ENCODE measurements at places on chromosomes 16 and 17.

DNA sequence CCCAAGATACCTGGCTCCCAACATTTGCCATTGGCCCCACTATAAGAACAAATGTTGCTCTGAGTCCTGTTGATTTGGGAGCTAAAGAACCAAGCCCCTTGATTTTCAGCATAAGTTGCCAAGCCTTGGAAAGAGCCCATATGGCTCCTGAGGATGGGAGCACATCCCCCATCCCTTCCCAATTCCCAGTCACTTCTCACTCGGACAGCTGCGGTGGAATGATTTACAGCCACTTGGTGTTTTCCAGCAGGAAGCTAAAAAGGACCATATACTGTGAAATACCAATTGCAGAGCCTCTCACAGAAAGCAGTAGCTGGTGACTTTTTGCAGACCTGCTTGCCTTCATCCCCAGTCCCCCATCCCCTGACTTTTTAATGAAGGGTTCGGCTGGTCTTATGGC lies 524.6 kb downstream of the GRIN2A start:
- DNase-seq = no peak

DNA sequence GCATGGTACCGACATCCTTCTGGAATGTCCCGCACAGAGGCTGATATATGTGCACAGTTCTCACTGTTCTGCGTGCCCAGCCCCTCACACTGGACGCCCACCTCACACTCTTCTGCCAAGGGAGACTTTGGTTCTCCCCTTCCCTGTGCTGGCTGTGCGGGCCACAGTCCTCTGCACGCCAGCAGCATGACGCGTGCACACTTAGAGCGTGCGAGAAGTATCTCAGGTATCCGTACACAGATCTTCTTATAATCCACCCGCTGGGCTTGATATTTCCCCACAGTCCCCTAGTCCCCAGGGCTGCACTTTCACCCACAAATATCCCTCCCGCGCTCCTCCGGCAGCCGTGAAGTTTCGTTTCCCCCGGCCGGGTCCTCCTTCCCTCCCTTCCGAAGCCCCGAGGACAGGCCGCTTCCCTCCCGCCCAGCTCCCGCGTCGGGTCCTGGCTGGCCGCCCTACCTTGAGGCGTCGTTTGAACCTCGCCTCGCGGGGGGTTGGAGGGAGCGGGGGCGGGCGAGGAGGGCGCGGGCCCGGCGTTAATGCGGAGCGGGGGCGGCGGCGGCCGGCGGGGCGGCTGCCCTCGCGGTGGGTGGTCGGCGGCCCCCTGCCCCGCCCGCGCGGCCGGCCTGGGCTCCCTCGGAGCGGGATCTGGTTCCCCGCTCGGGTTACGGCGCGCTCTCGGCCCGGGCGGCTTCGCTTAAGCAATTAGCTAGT lies 5.0 kb upstream of the FOXF1 start:
- no peak for DNase-seq

DNA sequence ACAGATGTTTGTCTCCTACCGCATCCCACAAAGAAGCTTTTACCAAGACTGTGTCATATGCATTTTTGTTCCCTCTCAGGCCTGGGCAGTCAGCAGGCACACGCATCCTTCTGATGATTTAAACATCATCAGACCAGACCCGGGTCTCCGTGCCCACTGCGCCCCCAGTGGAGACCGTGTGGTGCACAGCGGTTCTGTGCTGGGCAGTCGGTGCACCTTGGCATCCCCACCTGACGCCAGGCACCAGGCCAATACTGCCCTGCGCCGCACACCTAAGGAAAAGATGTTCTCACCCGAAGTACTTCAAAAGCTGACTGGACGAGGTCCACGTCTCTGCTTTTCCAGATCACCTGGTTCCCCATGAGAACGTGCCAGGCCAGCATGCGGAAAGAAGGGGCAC lies 10.6 kb upstream of the PLD6 start:
- DNase-seq = no peak

- no peak for DNase-seq
Measured at GRCh38 chr16:84498223-84498610, 6.2 kb downstream of the MEAK7 start.

DNA sequence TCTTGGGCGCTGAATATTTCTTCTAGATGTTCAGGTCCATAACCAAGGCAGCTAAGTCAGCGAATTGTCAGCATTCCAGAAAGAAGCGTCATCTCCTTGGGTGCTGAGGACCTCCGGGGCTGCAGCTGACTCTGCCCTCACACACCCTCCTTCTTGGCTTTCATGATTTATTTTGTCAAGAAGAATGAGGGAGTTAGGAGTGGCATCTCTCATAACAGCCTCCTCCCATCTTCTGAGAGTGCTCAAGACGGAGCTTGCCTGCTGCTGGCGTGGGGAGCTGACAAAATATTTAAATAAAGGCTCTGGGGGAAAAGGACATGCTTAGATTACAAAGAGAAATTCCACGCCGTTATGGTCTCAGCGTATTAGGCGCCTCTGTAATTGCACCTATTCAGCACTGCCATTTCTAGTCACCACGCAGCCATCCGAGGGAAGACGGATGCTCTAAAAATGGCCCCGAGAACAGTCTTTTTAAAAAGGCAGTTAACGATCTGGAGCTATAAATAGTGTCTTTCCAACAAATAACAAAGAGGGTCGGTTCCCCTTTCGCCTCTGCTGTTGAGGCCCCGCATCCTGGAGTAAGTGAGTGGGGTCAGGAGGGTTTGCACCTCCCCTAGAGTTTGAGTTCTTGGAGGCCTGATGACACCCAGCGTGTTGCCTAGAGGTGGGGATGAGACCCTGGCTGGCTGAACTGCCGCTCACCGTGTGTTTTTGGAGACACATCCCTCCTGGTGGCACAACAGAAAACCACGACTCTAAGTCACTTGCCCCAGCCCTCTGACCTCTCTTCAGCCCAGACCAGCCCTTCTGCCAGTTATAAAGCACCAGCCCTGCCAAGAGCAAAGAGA lies 187.0 kb downstream of the CCDC182 start:
- peak; percentile 59 for DNase-seq

GRCh38 chr17:21296097-21297025 lies 11.8 kb downstream of the MAP2K3 start:
- DNase-seq = peak; percentile 41

DNA sequence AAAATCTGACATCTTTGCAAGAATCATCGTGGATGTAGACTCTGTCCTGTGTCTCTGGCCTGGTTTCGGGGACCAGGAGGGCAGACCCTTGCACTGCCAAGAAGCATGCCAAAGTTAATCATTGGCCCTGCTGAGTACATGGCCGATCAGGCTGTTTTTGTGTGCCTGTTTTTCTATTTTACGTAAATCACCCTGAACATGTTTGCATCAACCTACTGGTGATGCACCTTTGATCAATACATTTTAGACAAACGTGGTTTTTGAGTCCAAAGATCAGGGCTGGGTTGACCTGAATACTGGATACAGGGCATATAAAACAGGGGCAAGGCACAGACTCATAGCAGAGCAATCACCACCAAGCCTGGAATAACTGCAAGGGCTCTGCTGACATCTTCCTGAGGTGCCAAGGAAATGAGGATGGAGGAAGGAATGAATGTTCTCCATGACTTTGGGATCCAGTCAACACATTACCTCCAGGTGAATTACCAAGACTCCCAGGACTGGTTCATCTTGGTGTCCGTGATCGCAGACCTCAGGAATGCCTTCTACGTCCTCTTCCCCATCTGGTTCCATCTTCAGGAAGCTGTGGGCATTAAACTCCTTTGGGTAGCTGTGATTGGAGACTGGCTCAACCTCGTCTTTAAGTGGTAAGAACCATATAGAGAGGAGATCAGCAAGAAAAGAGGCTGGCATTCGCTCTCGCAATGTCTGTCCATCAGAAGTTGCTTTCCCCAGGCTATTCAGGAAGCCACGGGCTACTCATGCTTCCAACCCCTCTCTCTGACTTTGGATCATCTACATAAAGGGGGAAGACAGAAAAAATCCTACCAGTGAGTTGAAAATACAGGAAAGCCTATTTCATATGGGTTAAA lies at the start of gene G6PC1:
G6PC1 (plus strand) TSS at position 340 of the 872 bp plus-strand sequence; CDS start at position 418, 78 bp downstream.
- DNase-seq = no peak

DNA sequence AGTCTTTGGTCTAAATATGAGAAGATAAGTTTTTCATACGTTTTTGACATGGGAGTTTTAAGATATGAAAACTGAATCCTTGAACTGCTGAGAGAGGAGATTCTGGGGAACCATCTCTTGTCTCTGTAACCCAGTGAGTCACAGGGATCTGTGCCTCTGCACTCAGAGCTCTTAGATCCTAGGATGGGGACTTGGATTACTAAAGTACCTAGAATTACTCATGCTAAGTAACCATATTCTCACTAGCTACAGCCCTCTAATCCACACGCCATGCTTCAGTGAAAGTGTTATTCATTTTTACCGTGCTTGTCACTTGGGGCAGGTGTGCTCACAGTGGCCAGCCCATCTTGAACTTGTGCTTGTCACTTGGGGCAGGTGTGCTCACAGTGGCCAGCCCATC lies 2.0 kb downstream of the MRM3 start:
- no peak for DNase-seq

GRCh38 chr16:25014500-25015147 lies 545 bp downstream of the ARHGAP17 start:
- DNase-seq = peak; percentile 44

- DNase-seq = no peak
Measured at GRCh38 chr17:41631025-41631897, 6.9 kb upstream of the KRT17 start.

DNA sequence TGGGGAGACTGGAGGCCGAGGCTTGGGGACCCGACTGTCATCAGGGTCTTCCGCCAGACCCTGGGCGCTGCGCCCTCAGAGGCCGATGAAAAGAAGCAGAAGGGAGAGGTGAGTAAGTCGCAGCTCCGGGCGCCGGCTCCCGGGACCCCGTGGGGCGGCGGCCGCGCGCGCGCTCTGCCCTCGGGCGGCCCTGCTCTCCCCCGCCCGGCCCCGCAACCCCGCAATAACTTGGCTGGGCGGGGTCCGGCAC lies 392 bp upstream of the ABHD15 start:
- DNase-seq = no peak

GRCh38 chr16:85225721-85226120 lies 113.4 kb upstream of the CIBAR2 start:
- DNase-seq = no peak

DNA sequence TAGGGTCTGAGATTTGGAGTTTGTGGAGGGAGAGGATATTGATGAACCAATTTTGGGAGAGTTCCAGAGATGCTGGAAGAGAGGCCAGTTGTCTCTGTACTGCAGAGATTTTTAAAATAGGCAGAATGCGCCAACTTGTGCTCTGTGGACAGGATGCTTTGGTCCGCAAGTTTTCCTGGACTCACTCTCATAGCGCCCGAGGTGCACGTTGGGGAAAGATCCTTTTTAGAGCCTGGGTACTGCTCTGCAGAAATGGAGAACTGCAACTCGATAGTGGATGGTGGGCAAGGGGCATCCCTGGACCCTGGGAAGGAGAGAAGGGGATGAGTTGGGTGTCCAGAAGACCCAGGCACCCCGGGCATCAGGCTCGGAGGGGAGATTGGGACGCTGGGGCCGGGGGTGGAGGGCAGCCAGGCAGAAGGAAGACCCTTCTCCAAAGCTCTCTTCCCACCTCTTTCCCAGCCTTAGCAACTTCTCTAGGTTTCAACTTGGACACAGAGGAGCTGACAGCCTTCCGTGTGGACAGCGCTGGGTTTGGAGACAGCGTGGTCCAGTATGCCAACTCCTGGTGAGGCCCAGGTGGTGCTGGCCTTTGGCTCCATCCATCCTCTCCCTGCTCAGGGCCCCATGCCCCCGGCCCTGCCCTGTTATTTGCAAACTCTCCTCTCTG lies 590 bp downstream of the ITGAX start:
- DNase-seq = no peak

GRCh38 chr16:3113765-3114479 lies 1.5 kb downstream of the ZNF205 start:
- DNase-seq = no peak

- no peak for DNase-seq
Measured at GRCh38 chr17:14389681-14390080, 88.8 kb downstream of the HS3ST3B1 start.

GRCh38 chr17:43810226-43810715 lies 22.7 kb downstream of the MPP3 start:
- DNase-seq = no peak

DNA sequence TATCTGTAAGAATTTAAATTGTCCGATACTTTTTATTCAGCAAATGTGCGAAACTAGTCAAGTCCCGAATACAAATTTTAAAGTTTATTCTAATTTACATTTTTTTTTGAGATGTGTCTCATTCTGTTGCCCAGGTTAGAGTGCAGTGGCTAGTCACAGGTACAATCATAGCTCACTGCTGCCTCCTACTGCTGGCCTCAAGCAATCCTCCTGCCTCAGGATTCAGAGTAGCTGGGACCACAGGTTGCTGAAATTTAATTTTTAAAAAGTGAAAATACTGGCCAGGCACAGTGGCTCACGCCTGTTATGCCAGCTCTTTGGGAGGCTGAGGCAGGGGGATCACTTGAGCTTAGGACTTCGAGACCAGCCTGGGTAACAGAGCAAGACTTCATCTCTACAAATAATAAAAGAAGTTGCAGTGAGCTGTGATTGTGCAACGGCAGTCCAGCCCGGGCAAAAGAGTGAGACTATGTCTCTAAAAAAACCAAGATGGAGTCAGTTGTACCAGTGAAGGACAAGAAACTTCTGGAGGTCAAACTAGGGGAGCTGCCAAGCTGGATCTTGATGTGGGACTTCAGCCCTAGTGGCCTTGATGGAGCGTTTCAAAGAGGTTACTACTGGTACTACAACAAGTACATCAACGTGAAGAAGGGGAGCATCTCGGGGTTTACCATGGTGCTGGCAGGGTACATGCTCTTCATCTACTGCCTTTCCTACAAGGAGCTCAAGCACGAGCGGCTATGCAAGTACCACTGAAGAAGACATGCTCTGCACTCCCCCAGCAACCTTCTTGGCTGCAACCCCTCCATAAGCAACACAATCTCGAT lies 5.6 kb downstream of the POLG2 start:
- no peak for DNase-seq

DNA sequence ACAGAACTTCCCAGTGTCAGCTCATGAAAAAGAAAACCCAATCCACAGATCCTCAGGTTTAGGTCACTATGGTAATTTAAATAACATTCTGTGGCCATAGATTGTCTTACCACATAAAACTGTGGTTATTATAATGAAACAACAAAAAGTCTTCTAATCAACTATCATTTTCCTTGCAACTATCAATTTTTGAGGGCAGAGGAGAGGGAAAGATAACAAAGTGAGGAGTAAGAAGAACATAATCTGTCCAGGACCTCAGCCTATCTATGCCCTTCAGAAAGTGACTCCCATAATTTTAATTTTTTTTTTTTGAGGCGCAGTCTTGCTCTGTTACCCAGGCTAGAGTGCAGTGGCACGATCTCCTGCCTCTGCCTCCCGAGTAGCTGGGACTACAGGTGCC lies 4.0 kb upstream of the GGNBP2 start:
- no peak for DNase-seq
